GM12865 (cell line): ENCODE measurements at places on chromosomes 2 and 18.

DNA sequence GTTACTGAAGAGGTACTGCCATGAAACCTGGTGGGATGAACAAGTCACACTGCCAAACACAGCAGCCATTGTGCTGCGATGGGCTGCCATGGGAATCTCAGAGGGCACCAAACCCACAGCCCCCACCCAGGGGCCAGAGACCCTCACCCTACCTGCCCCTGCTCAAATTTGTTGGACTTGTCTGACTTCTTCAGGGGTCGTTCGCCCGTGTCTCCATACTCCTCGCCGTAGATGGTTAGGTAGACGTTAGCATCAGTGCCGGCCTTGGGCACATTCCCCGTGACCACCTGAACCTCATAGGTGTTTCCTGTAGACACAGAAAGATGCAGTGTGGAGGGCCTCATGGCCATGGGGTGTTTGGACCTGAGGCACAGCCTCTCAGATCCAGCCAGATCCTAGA lies 97.7 kb downstream of the LOXHD1 start:
- no peak for DNase-seq

DNA sequence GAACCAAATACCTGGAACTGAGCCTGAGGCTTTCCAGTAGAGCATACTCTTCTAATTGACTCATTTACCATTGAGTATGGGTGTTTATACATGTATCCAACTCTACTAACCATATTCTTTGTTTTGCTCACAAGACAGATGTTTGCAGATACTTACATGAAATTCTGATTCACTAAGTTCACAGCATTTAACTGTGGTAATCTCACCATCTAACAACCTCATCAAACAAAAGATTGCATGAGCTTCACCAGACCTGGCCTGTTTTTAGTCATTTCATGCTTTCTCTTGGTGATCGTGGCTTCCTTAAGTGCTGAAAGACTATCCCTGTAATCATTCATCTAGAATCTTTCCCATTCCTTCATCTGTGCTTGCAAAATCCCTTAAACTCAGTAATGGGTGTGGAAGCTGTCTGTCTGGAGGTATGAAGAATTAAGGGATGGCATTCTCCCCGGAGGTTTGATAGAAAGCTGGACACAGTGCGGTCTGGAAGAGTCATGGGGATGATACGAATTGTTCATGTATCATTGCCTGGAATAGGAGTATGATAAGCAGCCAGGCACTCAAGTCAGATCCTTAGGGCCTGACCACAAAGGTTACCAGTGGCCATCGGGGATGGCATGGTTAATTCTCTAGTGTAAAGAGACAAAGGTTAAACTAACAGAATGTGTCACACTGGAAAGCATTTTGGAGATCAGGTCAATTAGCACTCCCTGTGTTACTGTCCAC lies 42.0 kb upstream of the IL1R1 start:
- peak; percentile 33 for DNase-seq

GRCh38 chr2:6806604-6807003 lies 59.1 kb downstream of the CMPK2 start:
- DNase-seq: no peak

- DNase-seq: no peak
Measured at GRCh38 chr18:23356424-23356823, 96.7 kb upstream of the RIOK3 start.

DNA sequence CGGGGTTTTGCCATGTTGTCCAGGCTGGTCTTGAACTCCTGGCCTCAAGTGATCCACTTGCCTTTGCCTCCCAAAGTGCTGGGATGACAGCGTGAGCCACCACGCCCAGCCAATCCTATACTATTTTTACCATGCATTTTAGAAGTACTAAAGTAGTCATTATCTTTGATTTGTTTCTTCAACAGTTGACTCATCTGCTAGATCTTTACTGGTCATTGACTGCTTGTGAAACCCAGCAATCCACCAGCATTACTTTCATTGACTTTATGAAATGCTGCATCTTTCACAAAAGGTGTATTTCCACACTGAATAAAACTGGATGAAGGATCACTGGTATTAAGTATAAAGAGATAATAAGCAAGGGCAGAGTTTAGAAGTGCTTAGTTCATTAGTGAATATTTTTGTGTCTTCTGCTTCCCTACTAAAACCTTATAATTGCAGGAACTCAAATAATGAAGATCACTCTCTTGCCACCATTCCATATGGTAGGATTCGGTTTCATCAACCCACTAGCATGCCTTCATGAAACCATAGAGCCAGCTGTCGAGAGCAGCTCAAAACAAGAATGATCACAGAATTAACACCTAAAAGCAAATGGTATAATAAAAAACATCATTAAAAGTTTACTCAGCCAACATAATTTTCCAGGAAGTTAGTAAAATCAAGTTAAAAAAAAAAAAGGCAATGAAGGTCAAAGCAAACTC lies 33.1 kb downstream of the IRS1 start:
- DNase-seq: no peak

GRCh38 chr2:23447405-23447804 lies 62.4 kb downstream of the KLHL29 start:
- no peak for DNase-seq

- no peak for DNase-seq
Measured at GRCh38 chr18:76530846-76531245, 35.8 kb upstream of the ZNF516 start.

DNA sequence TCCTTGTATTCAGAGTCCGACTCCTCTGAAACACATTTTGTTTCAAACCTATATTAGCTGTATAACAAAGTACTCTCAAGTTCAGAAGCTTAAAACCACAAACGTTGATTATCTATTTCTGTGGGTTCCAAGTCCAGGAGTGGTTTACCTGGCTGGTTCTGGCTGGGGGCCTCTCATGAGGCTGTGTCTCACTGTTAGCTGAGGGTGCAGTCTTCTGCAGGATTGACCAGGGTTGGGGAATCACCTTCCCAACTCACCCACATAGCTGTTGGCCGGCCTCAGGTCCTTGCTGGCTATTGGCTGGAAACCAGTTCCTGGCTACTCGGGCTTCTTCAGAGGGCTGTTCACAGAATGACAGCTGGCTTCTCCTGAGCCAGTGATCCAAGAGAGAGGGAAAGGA lies 18.0 kb upstream of the ATIC start:
- DNase-seq: no peak

GRCh38 chr2:15931319-15931890 lies 8.9 kb upstream of the MYCN start:
- no peak for DNase-seq

GRCh38 chr2:238043851-238044250 lies 16.9 kb upstream of the SCLY start:
- DNase-seq: no peak
